ENCODE measurements at places on chromosomes 11 and 22.

DNA sequence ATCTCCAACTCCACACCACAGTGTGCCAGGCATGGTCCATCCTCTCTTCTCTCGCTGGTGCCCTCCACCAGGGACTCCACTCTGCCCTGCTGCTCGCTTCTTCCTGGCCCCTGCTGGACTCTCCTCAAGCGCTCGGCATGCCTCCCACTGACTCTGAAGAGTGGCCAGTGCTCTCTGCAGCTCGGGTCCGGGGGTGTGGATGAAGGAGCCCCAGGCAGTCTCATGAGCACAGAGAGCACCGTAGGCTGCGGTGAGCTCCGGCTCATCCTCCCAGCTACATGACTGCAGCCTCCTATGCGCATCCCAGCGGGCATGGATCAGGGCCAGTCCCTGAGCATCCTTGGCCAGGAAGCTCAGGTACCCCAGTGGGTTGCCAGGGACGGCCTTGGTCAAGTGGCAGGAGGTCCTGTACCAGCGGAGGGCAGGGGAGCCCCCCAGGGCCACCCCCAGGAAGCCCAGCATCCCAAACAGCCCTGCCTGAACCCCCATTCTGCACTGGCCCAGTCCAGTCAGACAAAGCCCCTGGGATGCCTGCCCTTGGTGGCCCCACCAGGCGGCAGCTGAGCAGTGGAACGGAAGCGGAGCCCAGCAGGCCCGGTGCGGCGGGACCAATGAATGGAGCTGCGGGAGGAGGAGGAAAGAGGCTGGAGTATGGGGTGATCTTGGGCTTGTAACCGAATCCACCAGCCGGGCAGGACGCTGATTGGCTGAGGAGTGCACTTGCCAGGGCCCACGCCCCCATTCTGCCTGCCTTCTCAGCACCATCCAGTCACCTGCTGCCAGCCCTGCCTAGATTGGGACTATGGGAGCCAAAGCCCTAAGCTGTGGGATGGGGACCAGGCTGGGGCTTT, at the start of gene PLA2G3:
Gene PLA2G3, minus strand, starts transcription at position 643 of the 851 bp plus-strand sequence. Its CDS starts 154 bp downstream, at position 489.
- DNase-seq: no peak

DNA sequence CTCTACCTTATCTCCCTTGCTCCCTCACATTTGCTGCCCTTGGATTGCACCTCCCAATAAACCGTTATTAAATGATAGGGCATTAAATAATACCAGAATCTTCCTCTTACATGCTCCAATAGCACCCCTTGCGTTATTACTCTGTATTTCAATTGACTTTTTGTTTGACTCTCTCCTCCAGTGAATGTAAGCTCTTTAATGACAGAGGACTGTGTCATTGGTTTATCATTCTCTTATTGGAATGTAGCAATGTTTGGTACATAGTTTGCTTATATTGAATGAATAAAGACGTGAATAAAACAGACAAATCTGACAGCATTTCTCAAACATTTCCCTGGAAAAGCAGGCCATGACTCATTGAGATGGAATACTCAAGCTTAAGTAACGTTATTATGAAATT, 8.7 kb upstream of the MPEG1 start:
- no peak for DNase-seq

DNA sequence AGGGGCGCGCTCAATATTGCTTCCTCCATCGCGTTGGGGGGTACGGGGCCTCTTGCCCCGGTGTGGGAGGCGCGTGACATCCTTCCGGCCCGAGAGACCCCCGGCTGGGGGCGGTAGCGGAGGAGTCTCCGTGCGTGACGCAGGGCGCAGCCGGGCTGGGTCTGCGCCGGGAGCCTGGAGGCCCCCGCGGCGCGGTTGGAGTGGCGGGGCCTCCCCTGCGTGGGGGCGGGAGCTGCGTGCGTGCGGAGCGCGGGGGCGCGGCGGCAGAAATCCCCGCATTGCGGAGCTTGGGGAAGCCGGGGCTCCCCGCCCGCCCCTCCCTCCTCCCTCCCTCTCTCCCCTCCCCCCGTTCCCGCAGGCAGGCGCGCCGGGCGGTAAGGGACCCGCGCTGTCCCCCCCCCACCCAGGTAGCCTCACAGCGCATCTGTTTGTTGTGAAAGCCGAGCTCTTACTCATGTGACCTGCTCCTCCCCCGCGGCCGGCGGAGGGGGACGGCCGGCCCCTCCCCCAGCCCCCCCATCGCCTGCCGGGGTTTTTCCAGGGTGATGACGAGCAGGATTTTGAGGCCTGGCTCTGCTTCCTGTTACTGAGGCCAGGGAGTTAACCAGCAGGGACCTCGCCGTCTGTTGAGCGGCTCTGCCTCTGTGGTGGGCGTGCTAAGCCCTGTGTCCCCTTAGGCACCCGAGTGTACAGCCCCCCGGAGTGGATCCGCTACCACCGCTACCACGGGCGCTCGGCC, 1.6 kb downstream of the PIM3 start:
- DNase-seq: peak; percentile 21

DNA sequence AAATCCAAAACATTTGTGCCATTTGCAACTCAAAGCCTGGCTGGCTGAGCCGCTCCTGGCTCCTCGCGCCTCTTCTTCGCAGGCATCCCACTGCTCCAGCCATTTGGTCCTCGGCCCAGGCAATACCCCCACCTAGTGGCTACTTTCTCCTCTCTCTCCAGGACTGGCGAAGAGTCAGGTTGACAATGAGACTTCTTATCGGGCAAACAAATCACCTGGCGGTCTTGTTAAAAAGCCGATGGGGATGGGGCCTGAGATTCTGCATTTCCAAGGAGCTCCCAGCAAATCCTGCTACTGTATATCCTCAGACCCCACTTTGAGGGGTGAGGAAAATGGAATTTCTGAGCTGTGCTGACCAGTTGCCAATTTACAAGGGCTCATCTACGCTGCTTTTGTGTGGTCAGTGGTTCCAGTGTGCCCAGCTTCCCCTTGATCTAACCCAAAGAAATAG, 89.0 kb downstream of the ISX start:
- peak; percentile 6 for DNase-seq

GRCh38 chr11:76288166-76288980, 82.1 kb upstream of the WNT11 start:
- no peak for DNase-seq

DNA sequence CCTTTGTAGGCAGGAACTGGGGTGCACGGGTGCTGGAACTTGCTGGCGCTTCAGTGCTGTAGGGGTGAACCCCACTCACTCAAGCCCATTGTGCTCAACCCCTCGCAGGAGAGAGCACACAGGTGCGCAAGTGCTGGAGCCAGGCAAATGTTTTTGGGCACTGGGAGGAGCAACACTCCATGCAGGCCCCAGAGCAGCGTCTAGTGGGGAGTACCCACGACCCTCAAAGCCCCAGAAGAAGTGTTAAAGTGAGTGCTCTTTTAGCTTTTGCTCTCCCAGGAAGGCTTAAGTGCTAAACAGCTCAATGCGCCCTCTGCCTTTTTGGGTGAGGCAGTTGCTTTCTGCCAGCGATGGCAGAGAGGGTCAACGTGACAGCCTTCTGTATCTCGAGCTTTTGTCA, 282.2 kb upstream of the ARHGAP42 start:
- DNase-seq: no peak
